ENCODE measurements at places on chromosomes 4 and X.

- DNase-seq: no peak
Observed at GRCh38 chr4:107299646-107300045, 263.5 kb upstream of the DKK2 start.

DNA sequence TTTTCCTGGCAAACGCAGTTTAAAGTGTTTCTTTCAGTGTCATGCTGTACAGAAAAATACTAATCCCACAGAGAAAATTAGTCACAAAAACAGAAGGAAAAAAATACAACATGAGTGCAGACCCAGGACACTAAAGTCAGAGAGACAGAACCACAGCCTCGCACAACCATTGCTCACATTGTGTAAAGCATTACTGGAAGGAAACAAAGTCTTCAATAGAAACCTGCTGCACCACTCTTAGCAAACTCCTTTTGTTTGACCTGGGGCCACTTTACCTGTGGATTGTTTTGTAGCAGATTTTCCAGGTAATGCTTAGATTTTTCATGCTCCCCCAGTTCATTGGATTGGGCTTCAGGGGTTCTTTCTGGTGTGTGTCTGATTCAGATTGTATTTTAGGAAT lies 131.8 kb upstream of the TMLHE start:
- no peak for DNase-seq

DNA sequence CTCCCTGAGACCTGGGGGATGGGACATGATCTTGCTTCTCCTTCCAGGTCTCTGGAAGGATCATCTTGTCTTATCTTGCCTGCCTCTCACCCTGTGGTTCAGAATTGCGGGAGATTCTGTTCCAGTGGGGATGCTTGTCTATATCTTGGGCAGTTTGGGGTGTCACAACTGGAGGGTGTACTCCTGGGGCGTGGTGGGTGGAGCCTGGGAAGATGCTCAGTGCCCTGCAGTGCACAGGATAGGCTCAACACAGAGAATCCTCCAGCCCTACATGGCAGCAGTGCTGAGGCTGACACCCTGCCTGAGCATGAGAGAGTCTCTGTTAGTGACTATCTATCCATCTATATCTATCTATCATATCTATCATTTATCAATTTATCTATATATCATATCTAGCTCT lies 7.7 kb downstream of the P2RY8 start:
- no peak for DNase-seq

DNA sequence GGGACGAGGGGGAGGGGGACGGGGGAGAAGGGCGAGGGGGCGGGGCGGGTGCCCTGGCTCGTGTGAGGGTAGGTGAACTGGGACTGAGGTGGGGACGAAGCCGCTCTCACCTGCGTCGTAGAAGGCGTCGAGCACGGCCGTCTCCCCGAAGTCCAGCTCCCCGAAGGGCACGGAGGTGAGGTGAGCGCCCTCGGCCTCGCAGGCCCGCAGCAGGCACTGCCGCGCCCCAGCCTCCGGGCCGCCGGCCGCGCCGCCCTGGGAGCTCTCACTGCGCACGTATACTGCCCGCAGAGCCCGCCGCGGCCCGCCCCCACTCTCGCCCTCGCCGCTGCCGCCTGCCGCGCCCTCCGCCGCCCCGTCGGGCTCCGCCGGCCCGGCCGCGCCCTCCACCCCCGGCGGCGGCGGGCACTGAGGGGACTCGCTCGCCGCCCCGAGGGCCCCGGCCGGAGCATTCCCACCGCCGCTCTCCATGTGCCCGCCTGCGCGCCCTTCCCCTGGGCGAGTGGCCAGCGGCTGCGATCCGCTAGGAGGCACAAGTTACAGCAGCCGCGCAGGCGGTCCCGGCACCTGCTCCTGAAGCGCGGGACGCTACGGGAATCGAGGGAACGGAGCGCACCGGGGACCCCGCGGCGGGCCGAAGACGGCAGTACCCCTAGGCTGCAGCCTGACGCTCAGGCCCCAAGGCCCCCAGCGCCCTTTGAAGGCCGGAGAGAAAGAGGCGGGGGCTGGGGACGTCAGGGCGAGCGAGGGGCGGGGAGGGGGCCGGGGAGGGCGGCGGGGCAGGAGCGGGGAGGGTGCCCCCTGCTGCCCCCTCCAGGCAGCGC lies at the start of gene MAP3K15:
TSS of gene MAP3K15 (minus strand) at position 718 of the 824 bp plus-strand sequence. CDS start at position 471, 247 bp downstream.
- DNase-seq: no peak

- DNase-seq: no peak
Observed at GRCh38 chr4:185520119-185520518, 15.2 kb downstream of the PDLIM3 start.

GRCh38 chrX:82703551-82703950 lies 804.5 kb upstream of the POU3F4 start:
- no peak for DNase-seq

DNA sequence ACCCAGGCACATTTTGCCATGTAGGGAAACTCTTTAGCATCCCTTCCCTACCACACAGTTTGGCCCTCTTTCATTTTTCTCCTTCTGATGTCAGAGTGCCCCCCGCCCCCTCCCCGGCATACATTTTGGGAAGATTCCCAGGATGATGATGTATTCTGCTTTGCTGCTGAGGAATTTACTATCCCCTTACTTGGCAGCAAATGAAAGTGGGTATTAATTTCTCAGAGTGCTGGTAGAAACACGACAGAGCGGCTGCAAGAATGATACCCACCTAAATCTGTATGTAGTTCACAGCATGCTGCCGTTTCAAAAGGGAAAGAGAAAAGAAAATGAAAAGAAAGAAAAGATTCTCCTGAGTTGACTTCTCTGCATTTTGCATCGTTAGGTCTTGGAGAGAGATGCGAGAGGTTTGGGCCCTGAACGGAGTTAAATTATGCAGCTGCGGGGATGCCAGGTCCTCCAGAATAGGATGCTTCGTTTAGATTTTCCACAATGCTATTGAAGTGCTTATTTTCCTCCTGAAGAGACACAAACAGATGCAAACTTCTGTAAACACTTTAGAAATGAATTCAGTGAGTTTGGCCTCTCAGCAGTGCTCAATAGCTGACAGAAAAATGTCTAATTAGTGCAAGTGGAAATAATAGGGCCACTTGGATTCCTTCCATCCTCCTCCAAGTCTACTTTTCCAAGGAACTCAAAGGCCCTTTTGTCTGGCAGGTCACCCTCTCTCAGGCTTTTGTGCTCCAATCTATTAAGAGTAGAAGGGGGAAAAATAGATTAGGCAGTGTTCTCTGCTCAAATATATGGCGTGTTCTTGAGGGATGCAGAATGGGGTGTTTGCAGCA lies 106.2 kb downstream of the ALPK1 start:
- no peak for DNase-seq

DNA sequence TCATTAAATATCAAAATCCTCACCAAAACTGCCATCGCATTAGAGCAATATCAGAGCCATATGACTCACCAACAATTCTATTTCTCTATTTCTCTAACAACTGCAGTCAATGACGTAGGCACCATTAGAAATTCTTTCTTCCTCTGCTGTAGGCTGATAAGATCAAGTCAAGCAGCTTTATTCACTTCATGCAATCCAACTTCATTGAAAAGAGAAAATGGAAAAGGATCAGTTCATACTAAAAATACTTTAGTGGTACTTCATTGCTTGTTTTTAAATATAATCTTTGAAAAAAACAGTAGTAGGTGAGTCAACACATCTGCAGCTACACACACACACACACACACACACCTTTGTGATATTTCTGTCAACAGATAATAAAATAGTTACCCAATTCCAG lies 345.3 kb upstream of the TENM3 start:
- DNase-seq: no peak

GRCh38 chr4:28508636-28509035 lies 1648.0 kb downstream of the STIM2 start:
- DNase-seq: no peak

DNA sequence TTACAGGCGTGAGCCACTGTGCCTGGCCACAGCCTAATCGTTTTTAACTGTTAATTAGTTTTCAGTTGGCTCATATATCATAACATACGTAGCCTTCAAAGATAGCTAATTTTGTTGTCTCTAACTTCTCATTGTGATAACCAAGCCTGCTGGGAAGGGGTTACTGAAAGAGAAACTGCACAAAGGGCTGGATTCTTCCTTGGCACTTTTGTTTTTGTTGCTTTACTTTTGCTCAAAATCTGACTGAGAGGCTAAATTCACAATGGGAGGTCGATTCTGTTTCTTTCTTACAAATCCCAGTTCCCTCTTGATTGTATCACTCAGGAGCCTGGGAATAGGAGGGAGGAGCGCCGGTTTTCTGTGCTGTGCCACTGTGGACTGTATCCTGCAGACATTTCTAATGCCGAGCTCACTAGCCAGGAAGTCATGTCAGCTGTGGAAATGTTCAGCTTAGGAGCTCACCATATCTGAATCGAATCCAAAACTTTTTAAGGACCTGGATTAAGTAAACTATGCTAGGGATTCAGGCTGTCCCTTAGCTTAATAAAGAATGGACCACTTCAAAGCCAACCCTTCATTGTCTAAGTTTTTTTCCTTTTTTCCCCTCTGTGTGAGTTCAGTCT lies 120.5 kb upstream of the FAT1 start:
- no peak for DNase-seq

GRCh38 chr4:108166441-108167315 lies 2.1 kb downstream of the LEF1 start:
- DNase-seq: no peak

- DNase-seq: no peak
Observed at GRCh38 chr4:24805067-24805466, 9.7 kb downstream of the SOD3 start.

GRCh38 chr4:61428950-61429349 lies 228.8 kb downstream of the ADGRL3 start:
- DNase-seq: no peak

DNA sequence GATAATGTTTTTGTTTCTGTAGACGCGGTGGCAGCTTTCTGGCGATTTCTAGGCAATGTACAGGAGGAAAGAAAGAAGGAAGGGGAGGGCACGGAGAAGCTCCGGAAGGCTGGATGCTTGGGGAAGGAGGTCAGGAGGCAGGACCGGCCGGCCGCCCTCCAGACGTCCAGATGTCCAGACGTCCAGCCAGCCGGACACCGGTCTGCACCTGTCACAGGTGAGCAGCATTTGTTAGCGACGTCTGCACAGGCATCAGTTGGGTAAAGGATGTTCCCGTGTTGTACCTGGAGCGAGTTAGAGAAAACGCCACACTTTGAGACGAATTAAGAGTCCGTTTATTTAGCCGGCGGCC lies 90.0 kb upstream of the PPP2R3B start:
- DNase-seq: no peak

GRCh38 chr4:12658146-12658545 lies 826.0 kb downstream of the RAB28 start:
- DNase-seq: no peak

- DNase-seq: no peak
Observed at GRCh38 chr4:118968813-118969212, 80.2 kb downstream of the SYNPO2 start.
